Heart left ventricle (tissue), 16 donors: ENCODE measurements at places on chromosomes 6 and 20. TPM values are rescaled to one million over a fixed set of nuclear protein-coding genes. Genes with fewer than 3 reads are reported as not detected.
A peak's percentile ranks its signal among the peaks of the same experiment; 100 is the strongest.

DNA sequence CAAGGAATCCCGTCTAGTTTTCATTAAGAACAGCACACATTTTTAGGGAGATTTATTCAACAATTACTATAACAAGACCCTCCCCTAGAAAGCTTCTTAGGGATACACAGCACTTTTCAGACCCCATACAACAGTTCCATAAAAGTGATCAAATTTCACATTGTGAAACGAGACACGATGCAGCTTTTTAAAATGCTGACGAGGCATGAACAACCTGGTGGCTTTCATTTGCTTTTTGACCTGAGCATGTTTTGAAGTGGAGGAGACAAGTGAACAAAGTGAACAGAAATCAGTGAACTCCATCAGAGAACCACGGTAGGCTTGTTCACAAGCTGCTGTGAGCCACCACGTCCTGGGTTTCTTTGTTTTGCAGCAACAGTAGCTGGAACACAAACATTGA, 112.2 kb downstream of the PCSK2 start:
- no peak for DNase-seq

GRCh38 chr6:2617729-2618128, 133.0 kb downstream of the MYLK4 start:
- no peak for DNase-seq

- no peak for DNase-seq
Observed at GRCh38 chr6:2743280-2744208, 7.2 kb downstream of the MYLK4 start.

DNA sequence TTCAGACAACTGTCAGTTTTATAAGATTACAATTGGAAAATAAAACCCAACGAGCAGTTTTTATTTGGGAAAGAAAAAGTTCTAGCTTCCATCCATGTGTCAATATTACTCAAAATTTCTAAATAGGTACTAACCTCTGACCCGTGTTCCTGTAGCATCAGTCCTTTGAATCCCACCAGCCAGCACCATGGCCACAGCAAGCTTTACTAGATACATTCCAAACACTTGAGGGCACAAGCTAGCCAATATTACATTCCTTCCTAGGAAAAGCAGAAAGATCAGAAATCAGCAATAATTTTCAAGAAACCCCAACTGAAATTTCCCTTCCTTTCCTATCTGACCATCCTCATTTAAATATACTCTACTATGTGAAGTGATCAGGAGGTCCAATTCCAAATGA, 19.2 kb downstream of the ASF1A start:
- no peak for DNase-seq

GRCh38 chr20:25508083-25508770, 77.1 kb downstream of the NINL start:
- no peak for DNase-seq

DNA sequence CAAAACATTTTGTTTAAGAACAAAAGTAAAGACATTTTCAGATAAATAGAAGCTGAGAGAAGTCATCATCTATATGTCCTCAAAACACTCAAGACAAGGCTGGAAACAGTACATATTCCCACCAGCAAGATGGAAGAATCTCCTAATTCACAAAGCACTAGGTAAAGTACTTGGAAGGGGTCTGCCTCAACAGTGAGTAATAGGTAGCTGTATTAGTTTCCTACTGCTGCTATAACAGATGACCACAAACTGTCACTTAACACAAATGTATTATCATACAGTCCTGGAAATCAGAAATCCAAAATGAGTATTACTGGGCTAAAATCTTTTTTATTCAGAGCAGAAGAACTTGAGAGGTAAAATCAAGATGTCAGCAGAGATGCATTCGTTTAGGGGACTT, 40.6 kb downstream of the ZKSCAN8 start:
- no peak for DNase-seq

- no peak for DNase-seq
Observed at GRCh38 chr6:5152460-5152859, 67.3 kb downstream of the PPP1R3G start.

DNA sequence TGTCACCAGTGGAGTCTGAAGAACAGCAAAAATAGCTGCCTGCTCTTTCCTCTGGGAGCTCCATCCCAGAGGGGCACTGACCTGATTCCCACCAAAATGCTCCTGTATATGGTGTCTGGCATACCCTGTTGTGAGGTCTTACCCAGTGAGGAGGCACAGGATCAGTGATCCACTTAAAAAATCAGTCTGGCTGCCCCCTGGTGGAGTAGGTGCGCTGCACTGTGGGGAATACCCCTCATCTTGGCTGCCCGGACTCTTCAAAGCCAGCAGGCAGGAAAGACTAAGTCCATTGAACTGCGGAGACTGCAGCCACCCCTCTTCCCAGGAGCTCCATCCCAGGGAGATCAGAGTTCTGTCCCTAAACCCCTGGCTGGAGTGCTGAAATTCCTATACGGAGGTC, 230.9 kb upstream of the HTR1E start:
- DNase-seq, result no peak

DNA sequence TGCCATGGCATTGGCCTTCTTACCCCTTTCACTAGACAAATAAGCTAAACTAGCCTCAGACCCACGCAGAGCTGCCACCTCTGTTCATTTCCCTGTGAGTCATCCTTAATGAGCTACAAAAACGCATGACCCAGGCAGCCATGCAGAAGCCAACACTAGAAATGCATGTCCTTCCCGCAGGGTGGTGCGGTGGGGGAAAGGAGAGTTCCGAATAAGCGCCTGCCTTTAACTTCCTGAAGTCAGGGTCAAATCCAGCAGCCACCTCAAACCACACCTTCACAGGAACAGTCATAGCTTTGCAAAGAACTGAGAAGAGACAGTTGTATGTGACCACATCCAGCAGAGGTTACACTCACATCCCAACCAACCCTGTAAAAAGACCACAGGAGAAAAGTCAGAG, 40.4 kb downstream of the IRF4 start:
- no peak for DNase-seq

- DNase-seq, result no peak
Observed at GRCh38 chr20:4957939-4958362, 43.4 kb downstream of the SLC23A2 start.

- no peak for DNase-seq
Observed at GRCh38 chr20:8394308-8394945, 262.4 kb downstream of the PLCB1 start.

- no peak for DNase-seq
Observed at GRCh38 chr6:170186006-170186935, 104.6 kb downstream of the DLL1 start.

GRCh38 chr6:113824411-113824810, 32.7 kb upstream of the MARCKS start:
- no peak for DNase-seq

GRCh38 chr20:63592661-63593060, 18.6 kb upstream of the HELZ2 start:
- DNase-seq, result peak; percentile 40

- no peak for DNase-seq
Observed at GRCh38 chr6:5435449-5435848, 174.1 kb downstream of the FARS2 start.

- no peak for DNase-seq
Observed at GRCh38 chr20:59774204-59774641, 159.2 kb downstream of the SYCP2 start.

DNA sequence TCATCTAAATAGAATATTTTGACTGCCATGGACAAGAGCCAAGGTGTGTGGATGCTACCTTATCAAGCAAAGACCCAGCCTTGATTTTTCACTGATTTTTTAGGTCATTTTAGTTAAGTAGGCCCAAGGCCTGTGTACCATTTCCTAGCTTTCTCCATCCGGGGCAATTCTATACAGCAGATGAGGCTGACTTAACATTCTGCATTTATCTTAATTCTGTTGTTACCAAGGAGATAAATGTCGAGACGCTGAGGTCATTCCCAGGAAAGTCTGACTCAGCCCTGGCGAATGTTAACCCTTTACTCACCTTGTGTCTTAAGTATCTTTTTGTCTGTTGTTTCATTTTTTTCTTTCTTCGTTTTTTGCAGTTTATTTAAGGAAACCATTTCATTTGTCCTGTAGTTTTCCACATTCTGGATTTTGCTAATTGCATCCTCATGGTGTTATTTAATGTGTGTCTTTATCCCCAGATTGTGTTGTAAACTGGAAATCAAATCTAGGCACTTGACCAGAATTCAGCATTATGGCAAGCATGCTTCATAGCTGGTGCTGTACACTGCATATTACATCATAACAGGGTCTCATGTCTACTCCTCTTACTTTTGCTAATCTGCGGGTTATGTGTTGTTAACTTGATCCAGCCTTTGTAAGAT, 277.0 kb downstream of the CDKAL1 start:
- no peak for DNase-seq

GRCh38 chr6:113623129-113623528, 234.0 kb upstream of the MARCKS start:
- DNase-seq, result no peak

DNA sequence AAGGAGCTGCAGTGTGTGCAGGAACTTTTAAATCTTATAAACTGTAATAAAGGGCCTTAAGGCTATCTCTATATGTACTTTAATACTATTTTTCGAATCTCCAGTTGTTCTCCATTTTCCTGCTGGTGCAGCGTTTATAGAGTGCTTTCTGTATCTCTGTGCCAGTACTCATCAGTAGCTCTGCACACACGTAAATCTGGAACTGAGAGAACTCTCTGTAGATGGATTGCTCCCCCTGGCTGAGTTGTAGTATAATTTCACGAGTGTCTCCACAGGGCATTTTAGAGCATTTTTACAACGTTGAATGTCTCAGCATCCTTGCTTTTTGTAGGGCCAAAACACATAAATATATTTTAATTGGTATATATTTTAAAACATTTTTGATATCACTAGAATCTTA, 256.5 kb downstream of the TRDN start:
- no peak for DNase-seq

- DNase-seq, result no peak
Observed at GRCh38 chr6:165110860-165111259, 198.5 kb downstream of the C6orf118 start.

GRCh38 chr6:151140767-151141166, 99.0 kb upstream of the AKAP12 start:
- DNase-seq, result no peak

- no peak for DNase-seq
Observed at GRCh38 chr6:120278689-120279396, 929.3 kb upstream of the MAN1A1 start.

DNA sequence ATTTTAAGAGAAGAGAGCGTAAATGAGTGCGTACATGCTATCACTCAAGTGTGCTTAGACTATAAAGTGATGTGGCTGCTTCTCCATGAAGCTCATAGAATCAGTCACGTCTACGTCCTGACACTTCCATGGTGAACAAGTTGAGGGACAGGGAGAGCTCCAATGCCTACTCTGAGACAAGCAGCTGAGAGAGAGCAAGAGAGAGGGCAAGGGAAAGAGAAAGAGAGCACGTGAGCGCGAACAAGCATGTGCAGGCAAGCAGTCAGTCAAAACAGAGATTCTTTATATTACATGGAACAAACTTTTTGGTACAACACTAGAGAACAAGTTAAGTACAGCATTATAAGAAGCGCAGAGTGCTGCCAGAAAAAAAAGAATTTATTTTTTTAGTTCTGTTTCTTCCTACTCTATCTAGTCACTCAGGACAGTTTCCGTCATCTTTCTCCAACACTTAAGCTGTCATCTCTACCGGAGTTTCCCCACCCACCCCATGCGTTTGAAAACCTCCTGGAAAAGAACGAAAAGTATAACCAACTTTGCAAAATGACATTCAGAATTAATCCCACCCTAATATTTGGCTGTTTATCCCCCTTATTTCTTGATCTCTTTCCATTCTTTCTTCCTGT, 61.8 kb downstream of the EPB41L2 start:
- no peak for DNase-seq

GRCh38 chr6:108914235-108915022, 66.2 kb downstream of the ARMC2 start:
- no peak for DNase-seq

DNA sequence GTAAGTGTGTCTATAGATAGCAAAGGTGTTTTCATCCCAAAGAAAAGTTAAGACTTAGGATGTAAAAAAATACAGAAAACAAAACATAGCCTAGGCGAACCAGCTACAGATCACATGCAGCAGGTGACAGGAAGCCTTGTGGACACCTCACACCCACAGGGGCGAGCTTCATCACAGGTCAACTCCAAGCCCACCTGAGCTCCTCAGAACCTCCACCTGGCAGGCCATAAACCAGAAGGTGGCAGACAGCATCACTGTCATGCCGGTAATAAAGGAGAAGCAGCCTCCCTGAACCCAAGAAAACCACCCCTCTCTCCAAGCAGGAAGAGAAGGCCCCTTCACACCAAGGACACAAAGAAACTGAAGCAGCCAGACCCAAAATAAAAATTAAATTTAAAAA, 1.0 kb downstream of the RALGAPA2 start:
- no peak for DNase-seq

DNA sequence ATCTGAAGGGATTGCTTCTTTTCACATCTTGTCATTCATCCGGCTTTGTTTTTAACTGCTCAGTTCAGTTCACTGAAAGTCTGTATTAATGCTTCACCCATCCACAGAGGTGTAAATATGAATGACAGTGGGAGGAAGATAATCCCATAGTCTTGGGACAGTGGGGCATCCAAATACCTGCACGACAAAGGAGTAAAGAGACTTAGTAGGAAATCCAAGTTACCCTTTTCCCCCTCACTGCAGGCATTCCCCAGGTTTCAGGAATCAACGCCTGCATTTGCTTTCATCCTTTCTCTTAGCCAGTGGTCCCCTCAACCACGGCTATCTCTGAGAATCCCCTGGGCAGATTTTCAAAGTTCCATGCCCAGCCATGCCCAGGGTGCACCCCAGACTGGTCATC, 110.2 kb downstream of the MYLK4 start:
- DNase-seq, result no peak

DNA sequence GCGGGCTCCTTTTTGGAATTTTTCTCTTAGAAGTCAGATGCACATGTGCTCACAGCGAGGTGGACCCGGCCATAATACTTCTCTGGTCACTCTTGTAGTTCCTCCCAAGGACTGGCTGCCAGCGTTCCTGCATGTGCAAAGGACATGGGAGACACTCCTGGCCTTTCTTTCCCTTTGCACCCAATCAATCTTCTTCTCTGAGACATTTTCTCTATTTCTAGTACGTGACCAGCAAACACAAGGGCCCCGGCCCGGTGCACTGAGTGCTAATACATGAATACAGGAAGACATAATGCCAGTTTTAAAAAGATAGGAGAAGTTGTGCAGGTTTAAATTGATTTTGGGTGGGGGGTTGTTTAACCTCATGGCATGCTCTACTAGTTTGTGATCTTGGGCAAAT, 233.6 kb downstream of the SMOC2 start:
- DNase-seq, result no peak

- DNase-seq, result no peak
Observed at GRCh38 chr6:160765412-160765811, 63.4 kb downstream of the PLG start.

GRCh38 chr6:9503111-9503761, 911.6 kb downstream of the TFAP2A start:
- no peak for DNase-seq

GRCh38 chr6:79330704-79331103, 96.2 kb upstream of the HMGN3 start:
- no peak for DNase-seq

ASF1A gene
- polyA plus RNA-seq, result 16.4 TPM

ZSWIM3 gene
- polyA plus RNA-seq, result 1.6 TPM

BPIFB2 gene
- not detected for polyA plus RNA-seq

DACT2 gene
- 0.19 TPM for polyA plus RNA-seq

HLA-DQA2 gene
- polyA plus RNA-seq, result not detected

HTR1E gene
- not detected for polyA plus RNA-seq

XKR7 gene
- not detected for polyA plus RNA-seq

IL17A gene
- not detected for polyA plus RNA-seq

BHLHE23 gene
- polyA plus RNA-seq, result not detected

CAGE1 gene
- not detected for polyA plus RNA-seq

TRIM15 gene
- polyA plus RNA-seq, result not detected

KCNQ5 gene
- polyA plus RNA-seq, result not detected

COL11A2 gene
- polyA plus RNA-seq, result 0.39 TPM

CD2AP gene
- polyA plus RNA-seq, result 10.5 TPM

PSORS1C1 gene
- polyA plus RNA-seq, result 5.8 TPM
